ENCODE measurements at places on chromosomes 7 and 10.

- DNase-seq = no peak
Measured at GRCh38 chr7:42699380-42700178, 212.3 kb downstream of the C7orf25 start.

DNA sequence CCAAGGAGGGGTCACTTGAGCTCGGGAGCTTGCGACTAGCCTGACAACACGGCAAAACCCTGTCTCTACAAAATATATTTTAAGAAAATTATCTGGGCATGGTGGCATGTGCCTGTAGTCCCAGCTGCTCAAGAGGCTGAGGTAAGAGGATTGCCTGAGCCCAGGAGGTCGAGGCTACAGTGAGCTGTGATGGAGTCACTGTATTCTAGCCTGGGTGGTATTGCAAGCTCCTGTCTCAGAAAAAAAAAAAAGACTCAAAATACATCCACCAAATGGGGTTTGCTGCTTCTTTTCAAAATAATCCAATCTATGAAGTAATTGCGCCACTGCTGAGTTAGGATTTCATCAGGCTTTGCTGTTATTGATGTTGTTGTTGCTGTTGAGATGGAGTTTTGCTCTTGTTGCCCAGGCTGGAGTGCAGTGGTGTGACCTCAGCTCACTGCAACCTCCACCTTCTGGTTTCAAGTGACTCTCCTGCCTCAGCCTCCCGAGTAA, 11.1 kb upstream of the VIM start:
- no peak for DNase-seq

- no peak for DNase-seq
Measured at GRCh38 chr7:6209340-6209739, 63.1 kb downstream of the CYTH3 start.

DNA sequence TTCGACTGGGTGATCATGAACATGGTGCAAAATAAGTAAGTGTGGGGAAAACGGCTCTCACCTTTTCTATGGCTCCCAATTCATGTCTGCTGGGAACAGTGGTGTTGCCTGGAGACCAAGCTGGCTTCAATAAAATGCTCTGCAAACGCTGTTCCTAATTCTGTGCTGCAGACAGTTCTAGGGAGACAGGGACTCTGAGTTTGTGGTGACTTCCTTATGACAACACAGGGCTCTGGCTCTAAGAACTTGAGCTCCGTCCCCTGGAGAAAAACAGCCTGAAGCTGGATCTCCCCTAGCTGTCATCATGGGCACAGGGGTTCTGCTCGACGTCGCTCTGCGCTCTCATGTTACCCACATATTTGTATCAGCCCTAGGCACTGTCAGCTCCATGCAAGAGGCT, 61.0 kb upstream of the INSYN2A start:
- DNase-seq = no peak

GRCh38 chr7:158876984-158877383, 20.6 kb downstream of the DYNC2I1 start:
- DNase-seq = no peak

DNA sequence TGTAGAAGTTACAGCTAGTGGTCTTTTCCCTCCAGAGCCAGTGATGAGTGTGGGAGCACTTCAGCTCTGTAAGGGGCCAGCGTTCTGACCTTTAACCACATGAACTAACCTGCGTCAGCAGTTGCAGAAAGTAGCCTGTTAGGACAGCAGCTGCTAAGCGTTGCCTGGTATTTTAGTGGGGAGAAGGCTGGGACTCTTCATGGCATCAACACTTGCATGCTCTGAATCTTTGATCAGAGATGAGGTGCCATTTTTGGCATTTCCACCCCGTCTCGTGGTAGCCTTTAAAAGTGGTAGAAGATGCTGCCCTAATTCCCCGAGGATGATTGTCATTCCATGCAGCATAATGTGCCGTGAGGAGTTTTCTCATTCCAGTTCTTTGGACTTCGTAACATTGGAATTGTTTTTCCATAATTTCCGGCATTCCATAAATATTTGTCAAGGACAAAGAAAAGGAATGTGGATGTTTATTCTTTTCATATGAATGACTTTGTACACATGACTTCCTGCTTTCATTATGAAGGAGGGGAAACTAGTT, 92.2 kb downstream of the AVL9 start:
- no peak for DNase-seq

DNA sequence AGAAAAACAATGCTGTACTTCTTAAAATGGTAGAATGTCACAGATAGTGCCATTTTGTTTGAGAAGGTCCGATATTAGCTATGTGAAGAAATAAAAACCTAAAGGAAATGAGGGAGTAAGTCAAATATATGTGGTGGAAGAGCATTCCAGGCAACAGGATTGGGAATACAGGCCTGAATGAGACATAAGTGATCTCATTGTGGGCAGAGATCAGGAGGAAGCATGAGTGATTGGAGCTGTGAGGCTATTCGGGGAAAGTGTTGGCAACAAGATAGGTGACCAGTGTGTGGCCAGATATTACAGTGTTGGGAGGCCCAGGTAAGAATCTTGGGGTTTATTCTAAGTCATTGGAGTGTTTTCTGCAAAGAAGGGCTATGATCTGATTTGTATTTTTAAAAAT, 41.3 kb upstream of the AGMO start:
- DNase-seq = no peak

DNA sequence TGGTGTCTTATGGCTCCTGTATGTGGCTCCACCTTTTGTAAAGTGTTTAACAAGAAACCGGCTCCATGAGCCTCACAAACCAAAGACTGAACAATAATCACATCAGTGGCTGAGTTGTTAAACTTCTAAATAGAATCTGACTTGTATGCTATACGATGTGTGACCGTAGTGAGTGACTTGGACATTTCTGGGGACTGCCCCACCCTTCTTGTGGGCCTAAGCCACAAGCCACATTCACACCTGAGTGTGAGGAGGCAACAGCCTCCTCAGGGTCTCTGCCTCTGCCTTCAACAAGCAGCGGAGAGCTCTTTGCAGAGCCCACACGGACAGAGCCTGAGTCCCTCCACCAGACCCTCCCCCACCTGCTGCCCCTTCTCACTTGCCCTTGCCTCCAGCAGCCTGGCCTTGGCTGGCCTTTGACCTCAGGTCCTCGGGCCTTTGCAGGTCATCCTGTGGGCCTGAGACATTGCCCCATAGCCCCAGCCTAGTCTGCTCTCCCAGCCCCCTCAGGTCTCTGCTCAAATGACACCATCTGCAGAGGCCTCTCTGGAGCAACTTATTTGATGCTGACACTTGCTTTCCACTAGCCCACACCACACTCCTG, 156.8 kb upstream of the TNS3 start:
- no peak for DNase-seq

- no peak for DNase-seq
Measured at GRCh38 chr7:91892821-91893340, 12.4 kb upstream of the MTERF1 start.

DNA sequence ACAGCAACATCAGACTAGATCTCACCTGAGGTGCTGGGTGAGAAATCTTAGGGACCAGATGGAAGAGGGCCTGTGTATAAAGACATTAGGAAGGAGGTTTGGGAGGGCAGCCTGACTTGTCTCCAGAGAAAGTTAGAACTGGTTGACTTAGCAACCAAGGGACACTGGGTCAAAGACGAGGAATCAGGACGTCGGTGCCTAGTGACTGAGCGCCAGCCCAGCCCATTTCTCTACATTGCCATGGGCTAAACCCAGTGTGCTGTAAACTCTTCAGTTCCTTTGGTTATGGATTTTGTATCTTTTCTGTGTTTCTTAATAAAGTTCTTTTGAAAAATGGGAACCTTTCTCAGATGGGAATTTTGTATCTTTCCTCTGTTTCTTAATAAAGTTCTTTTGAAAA, 12.3 kb downstream of the TRIM56 start:
- DNase-seq = no peak

- DNase-seq = no peak
Measured at GRCh38 chr7:69436946-69437345, 161.3 kb upstream of the AUTS2 start.

DNA sequence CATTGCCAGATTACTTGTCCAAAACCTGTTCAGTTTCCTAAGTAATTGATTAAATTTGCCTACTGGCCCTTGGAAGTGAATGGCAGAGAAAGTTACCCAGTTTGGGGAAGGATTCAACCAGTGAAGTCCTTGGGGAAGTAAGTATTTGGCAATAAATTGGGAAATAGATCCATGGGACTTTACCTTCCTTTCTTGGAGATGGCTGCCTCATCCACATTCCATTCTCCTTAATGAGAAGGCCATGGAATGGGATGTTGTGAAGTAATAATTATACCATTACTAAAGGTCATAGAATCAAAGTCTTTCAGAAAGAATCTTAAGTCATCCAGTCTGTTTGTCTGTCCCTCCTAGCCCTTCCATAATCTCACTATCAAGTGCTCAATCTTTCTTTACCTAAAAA, 4.5 kb upstream of the COPG2 start:
- DNase-seq = no peak

GRCh38 chr10:124730790-124731189, 13.4 kb downstream of the FAM53B start:
- DNase-seq = no peak

GRCh38 chr7:587767-588166, 68.1 kb upstream of the PDGFA start:
- no peak for DNase-seq

DNA sequence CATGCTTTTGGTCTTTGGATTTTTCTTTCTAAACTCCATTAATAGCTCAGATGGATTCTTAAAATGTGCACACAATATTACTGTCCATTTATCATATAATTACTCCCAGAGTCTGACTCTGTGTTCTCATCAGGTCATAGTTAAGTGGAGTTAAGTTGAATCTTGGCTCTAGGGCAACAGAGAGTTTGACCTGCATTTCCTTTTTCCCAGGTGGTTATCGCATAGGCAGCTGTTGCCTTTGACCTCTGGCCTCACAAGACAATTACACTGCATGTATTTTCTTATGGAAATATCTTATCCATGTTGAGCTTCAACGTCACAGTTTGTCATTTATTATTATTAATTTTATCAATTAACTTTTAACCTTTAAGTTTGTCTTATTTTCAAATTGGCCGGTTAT, 237.5 kb upstream of the HGF start:
- DNase-seq = no peak

DNA sequence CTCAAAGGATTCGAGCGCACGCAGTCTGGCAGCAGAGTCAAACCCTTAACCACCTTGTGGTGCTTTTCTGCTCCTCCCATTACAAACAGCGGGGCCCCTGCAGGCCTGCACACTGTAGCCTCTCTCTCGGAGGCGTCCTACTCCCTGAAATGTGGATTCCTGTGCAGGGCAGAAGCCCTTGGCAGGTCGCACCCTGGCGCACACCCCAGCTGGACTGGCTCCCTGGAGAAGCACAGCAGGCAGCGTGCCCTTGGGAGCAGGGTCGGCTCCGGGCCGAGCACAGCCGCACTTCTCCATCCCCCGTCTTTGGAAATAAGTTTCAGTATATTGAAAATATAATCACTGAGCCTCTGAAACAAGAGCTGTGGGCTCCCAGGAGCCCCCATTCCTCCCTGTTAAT, 144.1 kb downstream of the C10orf105 start:
- no peak for DNase-seq

DNA sequence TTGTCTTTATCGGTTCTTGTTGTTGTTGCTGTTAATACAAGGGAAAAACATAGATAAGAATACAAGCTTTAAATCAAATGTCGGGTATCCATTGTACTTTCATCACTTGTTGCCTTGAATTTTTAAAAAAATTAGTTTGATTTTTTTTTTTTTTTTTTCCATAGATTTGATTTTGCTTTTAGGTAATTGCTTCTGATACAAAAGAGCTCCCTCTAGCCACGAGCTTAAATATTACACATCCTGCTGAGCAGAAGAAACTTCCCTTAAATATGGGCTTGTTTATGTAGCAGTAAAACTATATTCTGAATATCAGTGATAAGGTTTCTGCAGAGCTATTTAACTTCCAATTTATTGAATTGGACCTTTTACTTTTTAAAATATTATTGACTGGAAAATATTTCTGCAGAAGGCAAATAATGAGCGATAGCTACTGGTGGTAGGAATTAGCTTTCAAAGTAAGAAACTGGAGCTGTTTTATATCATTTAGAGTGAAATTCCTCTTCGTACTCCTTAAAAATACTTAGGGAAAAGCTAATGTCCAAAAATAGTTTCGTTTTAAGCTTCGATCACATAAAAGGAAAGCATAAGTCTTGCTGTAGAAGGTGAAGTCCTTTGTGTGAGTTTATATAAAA, 216.9 kb downstream of the POLR1F start:
- DNase-seq = no peak

DNA sequence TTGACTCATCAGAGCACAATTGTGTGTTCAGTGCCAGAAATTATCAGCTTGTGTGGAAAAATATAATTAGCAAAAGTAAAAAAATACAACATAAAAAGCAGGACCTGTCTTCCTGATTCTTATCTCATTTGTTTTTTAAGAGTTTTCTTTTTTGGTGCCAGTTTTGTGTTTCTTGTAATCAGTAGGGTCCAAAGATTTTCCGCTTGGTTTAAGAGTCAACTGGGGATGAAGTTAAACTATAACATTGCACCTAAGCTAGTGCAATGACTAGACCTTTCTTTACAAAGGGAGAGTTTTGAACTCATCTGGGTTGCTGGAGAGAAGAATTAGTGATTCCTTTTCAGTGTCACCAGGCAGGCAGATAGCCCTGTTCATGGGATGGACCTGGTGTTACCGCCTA, 113.4 kb downstream of the PLPP4 start:
- no peak for DNase-seq

DNA sequence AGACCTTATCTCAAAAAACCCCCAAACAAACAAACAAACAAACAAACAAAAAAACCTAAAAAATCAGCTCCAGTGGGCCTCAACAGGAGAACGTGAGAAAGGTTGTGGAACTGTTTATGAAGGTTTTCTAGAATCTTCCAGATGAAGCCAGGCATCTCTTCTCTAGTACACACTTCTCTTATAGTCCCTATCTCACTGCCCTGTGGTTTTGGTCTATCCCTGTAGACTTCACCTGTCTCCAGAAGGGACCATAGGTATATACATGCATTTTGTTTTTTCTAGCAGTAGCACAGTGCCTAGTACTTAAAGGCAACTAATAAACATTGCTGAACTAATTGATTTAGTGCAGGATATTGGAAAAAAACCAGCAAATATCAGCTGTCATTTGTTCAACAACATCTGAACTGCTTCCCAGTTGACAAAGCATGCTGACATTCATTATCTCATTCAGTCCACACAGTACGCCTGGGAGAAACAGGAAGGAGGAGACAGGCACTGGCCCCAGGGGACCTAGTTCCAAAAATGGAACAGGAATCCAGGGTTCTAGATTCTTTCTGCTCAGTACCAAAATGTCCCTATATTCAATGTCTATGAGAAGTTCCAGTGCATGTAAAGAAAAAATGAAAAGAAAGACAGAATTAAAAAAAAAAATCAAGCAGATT, 59.8 kb downstream of the C10orf67 start:
- DNase-seq = no peak

- DNase-seq = no peak
Measured at GRCh38 chr7:111320133-111320532, 229.2 kb downstream of the LRRN3 start.

Measured in activated T-cell treated with anti-CD3 and anti-CD28 coated beads for 48 hours (primary cell).